ENCODE measurements at places on chromosomes 1 and 21. TPM values are rescaled to one million over a fixed set of nuclear protein-coding genes. Genes with fewer than 3 reads are reported as not detected.

The CFHR5 gene
- not detected for total RNA-seq

The LCE2B gene
- total RNA-seq: not detected

GRCh38 chr1:190258003-190258402, 219.7 kb downstream of the BRINP3 start:
- DNase-seq: no peak

The SRP9 gene
- 304 TPM for total RNA-seq

The TLCD4 gene
- total RNA-seq: 0.32 TPM

GRCh38 chr1:228420968-228421826, 4.5 kb upstream of the TRIM17 start:
- no peak for DNase-seq
